ENCODE measurements at places on chromosomes 16 and 17.

DNA sequence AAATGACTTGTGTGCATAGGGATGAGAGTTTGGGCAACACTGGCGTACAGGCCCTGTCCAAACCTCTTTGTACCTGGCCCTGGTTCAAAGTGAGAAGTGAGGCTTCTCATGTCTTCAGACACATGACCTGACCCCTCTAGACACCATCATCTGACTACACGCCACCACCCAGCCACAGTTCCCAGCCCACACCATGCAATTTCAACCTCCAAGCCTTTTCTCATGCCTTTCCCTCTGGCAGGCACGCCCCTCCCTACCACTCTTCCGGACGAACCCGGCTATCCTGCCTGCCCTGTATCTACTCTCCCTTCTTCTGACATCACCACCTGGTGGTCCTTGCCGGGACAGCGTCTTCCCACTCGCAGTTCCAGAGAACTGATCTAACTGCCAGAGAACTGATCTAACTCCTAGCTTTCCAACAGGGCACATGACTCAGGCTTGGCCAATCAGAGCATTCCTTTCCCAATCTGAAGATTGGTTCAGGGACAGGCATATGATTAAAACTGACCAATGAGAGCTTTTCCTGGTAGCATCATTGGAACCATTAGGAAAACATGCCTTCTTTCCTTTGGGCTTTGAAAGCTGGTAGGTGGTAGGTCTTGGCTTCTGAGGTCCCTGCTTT, 27.1 kb upstream of the IL21R start:
- DNase-seq: no peak

GRCh38 chr17:57269598-57270255, 13.4 kb downstream of the MSI2 start:
- DNase-seq: no peak

DNA sequence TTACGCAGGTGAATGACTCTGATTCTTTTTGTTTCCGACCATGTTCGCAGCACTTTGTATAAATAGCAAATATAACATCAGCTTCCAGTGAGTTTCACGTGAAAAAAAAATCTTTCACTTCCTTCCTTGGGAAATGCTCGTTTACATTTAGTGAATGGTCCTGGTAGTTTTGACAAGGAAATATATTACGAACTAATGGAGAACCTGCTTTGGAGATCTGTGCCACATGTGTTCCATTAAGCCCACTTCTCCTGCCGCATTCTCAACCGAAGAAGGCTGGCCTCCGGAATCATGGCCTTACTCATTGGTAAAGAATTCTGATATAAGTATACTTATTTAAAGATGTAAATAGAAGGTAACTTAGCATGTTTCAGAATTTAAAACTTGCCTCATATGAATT, 3.6 kb downstream of the CRAMP1 start:
- no peak for DNase-seq

GRCh38 chr16:3520841-3521240, 20.0 kb downstream of the CLUAP1 start:
- DNase-seq: no peak

DNA sequence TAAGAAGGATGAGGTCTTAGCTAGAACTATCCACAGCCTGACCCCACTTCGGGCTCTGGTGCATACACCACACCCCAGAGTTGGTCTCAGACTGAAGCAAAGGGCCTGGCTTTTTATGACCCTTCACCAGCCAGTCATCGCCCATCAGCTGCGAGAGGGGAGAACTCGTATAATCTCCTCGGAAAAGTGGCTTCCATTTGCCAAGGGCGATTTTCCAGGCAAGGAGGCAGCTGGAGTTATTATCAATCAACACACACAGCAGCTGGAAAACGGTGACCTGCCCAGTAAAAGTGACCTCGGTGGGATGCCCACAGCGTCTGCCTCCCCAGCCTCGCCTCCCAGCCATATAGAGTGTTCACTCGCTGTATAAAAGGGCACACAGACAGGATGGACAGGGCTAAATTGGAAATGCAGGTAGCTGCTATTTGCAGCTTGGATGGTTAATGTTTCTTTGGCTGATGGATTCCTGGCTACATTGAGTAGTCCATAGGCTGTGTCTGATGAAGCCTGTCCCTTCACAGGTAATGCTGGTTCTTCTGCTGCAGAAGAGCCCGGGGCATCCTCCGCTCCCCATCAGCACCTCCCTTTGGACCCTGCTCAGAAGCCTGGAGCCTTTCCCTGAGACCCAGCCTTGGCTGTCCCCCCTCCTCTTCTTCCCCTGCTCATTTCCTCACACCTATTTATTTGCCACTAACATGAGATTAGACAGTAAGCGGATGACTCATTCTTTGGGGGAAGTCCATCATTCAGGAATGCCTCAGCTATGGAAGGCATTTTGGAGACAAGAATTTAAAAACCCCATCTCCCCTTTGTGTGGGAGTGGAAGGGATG, 45.7 kb downstream of the TMEM186 start:
- no peak for DNase-seq

DNA sequence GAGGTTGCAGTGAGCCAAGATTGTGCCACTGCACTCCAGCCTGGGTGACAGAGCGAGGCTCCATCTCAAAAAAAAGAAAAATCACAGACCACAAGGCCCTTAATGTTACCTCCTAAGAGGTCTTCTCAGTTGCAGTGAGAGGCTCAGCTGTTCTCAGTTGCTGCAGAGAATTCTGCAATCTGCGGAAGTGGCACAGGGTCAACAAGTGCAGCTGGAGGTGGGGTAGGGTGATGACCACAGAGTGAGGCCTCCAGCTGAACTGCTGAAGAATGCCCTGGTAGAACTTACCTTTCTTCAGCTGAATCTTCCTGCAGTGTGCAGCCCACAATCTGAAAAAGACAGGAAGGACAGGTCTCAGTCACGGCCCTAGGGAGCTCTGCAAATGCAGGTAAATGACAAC, 26.3 kb downstream of the CNTNAP1 start:
- no peak for DNase-seq

DNA sequence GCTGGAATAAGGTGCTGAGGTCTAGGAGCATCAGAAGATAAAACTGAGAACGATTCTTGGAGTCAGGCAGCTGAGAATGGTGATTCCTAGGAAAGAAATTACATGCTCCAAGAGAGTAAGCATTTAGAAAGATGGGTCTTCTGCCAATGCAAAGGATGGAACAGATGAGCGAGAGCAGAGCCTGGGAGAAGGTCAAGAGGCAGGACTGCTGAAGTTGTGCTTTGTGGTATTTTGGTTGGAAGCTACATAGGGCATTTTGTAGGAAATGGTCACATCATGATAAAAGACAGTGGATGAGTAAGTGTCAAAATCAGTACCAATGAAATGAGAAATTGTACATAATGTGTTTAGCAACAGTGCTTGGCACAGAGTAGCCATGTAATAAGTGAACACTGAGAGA, 1.4 kb upstream of the CRYM start:
- DNase-seq: no peak

- DNase-seq: no peak
These were observed 5.7 kb downstream of the HS3ST3B1 start for GRCh38 chr17:14306596-14306995.

GRCh38 chr17:70106551-70106950, 31.5 kb downstream of the KCNJ16 start:
- no peak for DNase-seq

GRCh38 chr17:77054936-77055335, 85.8 kb upstream of the SEC14L1 start:
- DNase-seq: no peak

GRCh38 chr17:624341-624860, 90.2 kb downstream of the VPS53 start:
- DNase-seq: no peak

GRCh38 chr17:43587647-43588046, 41.5 kb upstream of the ETV4 start:
- no peak for DNase-seq

DNA sequence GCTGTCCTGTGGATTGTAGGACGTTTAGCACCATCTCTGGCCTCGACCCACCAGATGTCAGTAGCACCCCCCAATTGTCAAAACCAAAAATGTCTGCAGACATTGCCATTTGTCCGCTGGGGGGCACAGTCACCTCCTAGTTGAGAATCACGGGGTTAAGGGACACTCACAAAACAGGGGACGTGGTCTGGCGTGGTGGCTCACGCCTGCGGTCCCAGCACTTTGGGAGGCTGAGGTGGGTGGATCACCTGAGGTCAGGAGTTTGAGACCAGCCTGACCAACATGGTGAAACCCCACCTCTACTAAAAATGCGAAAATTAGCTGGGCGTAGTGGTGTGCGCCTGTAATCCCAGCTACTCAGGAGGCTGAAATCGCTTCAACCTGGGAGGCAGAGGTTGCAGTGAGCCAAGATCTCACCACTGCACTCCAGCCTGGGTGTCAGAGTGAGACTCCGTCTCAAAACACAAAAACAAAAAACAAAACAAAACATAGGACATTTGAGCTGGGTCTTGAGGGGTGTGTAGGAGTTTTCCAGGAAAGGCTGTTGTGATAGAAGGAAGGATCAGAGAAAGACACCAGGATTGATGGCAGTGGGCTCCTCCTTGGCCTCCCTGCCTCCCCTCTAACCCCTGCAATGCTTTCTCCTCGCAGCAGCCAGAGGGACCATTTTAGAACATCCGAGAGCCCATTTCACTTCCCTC, 171.8 kb upstream of the GSE1 start:
- no peak for DNase-seq

DNA sequence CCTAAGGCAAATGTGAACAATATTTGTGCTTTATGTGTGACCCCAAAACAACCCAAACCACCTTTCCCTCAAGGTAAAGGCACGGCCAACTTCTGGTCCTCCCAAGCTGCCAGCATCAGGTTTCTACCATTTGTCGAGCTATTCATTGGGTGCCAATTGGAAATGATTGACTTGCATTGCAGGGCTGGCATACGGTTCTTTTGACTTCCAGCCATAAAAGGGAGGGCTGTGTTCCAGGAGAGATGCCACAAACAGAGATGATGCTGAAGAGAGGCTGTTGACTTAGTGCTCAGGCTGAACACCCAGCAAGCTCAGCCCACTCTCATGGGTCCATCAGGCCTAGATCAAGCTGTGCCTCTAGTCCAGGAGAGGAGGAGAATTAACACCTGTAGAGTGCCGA, 252.4 kb downstream of the GRIN2A start:
- DNase-seq: no peak

DNA sequence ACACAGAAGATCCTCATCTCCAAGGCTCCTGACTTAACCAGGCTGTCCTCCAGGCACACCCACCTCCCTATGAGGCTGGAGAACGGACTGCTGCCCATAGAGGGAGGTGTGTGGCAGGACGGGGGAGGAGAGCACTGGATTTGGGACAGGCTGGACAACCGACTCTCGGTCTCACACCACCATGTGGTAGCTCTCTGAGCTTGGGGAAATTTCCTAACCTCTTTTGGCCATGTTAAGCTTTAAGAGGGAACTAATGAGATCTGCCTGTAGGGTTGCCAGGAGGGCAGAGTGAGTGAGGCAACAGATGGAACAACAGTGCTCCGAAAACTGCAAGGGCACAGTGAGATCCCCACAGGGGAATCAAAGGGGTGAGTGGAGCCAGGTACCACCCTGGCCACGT, 32.7 kb downstream of the RHBDL3 start:
- DNase-seq: no peak

GRCh38 chr16:1348441-1348840, 3.2 kb downstream of the TSR3 start:
- DNase-seq: no peak

GRCh38 chr16:87856791-87857228, 12.5 kb downstream of the SLC7A5 start:
- DNase-seq: no peak

GRCh38 chr16:49734331-49734730, 121.6 kb downstream of the ZNF423 start:
- DNase-seq: no peak

DNA sequence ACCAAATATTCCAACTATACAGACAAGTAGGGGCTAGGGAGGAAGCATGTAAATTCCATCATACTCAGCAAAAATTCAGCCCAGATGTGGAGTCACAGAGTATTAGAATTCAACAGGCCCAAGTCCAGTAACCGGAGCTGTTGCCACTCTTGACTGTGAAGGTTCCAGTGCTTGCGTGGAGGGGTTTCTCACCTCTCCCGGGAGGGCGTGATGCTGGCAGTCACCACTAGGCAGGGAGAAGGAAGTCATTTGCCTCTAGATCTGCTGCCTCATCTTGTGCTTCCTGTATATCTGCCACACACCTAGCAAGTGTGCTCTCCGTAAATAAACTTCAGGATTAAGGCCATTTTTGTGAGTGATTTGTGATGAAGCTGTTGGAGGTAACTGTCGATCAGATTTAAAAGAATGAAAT, 1.0 kb upstream of the CKLF start:
- DNase-seq: peak; percentile 11

Data from activated CD4-positive, CD25-positive, alpha-beta regulatory T cell (primary cell).